ENCODE measurements at places on chromosomes 7 and 10.
A peak's percentile ranks its signal among the peaks of the same experiment; 100 is the strongest.

GRCh38 chr7:157488281-157488680 is 151.5 kb downstream of the DNAJB6 start:
- DNase-seq: no peak

GRCh38 chr10:118926072-118926417 is 103.5 kb upstream of the NANOS1 start:
- no peak for DNase-seq

DNA sequence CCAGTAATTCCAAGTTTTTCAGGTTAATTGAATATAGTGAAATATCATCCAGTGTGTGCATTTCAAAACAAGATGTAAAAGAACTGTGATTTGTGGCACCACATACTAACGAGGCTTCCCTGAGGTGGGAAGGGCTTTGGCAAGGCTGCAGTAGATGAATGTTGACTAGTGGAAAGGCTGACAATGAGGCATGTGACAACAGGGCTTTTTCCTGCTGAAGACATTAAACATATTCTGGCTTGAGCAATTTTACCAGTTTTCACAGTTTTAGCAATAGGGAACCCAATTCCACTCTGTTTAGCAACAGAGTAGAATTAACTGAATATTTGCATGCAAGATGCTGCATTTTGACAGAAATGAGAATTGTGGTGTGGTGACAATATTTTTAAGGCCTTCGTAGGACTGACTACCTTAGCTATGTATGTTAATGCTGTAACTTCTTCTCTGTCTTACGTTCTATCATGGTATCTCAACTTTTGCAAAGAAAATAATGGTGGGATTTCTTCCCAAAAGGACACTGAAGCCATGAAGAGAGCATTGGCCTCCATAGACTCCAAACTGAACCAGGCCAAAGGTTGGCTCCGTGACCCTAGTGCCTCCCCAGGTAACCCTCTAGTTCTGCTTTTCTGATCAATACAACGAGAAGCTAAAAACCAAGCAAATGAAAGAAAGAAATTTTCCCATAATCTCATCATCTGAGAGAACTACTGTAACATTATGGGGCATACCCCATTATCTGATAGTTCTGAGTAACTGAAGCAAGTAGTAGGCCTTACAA is 68.5 kb downstream of the AP3M1 start:
- no peak for DNase-seq

- DNase-seq: no peak
Observed at GRCh38 chr7:156492170-156492569, 148.4 kb upstream of the RNF32 start.

- no peak for DNase-seq
Observed at GRCh38 chr10:80344912-80345311, 11.6 kb downstream of the DYDC1 start.

- DNase-seq: no peak
Observed at GRCh38 chr7:48634116-48634632, 290.2 kb upstream of the CDC14C start.

GRCh38 chr7:4800926-4801838 is 25.8 kb downstream of the AP5Z1 start:
- DNase-seq: no peak

- peak; percentile 9 for DNase-seq
Observed at GRCh38 chr10:129888784-129889616, 75.1 kb downstream of the EBF3 start.

- no peak for DNase-seq
Observed at GRCh38 chr10:43128958-43129706, 9.1 kb upstream of the CSGALNACT2 start.

GRCh38 chr10:35225204-35225603 is 98.6 kb downstream of the CREM start:
- DNase-seq: peak; percentile 42

GRCh38 chr10:132689721-132690360 is 96.1 kb downstream of the NKX6-2 start:
- DNase-seq: no peak

DNA sequence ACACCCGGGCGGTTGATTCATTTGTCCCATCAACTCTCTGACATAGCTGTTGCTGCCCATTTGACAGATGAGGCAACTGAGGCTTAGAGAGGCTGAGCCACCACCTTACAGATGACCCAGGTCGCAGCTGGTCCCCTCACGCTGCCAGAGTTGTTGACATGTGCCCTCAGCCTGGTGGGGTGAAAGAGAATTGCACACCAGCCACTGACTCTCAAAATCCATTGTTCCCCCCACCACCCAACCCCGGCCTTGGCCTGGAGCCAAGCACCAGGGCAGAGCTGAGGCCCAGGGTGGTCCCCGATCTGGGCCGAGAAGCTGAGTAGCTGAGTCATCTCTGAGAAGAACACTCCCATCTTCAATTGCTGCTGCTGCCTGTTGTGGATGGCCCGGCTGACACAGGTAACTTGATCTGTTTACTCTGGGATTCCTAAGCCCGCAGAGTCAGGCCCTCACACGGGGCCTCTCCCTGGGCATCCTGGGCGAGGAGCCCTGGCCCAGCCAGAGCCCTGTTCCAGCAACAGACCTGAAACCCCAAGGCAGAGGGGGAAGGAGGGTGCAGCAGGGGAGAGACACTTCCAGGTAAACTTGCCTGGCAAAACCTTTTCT is 27.5 kb downstream of the PVRIG start:
- no peak for DNase-seq

DNA sequence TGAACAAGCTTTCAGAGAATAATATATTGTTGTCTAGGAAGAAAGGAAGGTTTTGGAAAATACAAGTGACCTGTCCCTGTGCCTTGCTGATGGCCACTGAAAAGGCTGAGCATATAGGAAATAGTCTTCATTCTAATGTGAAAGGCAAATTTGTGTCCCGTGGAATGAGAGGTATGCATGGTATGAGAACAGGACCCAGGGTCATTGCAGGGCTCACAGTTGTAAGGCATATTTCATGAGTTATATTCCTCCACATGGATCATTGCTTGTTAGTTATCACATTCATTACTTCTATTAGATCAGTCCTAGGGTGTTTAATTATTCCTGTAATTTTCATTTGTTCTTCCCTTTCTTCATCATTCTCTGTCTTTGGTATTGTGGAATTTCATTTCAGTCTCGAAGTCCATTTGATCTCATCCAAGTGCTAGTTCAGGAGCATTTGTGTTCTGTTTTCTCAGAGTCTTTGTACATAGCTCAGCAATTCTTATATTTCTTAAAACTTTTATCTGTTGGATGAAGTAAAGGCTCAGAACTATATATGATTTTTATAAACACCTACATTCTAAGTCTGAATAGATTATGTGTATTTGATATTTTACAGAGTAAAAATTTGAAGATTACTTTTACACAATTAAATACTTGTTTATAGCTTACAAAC is 39.4 kb upstream of the ARHGAP21 start:
- DNase-seq: no peak

GRCh38 chr10:14381475-14381874 is 50.8 kb upstream of the FRMD4A start:
- DNase-seq: no peak

- DNase-seq: no peak
Observed at GRCh38 chr7:69411466-69411865, 186.8 kb upstream of the AUTS2 start.

GRCh38 chr7:132520591-132521280 is 55.5 kb downstream of the PLXNA4 start:
- no peak for DNase-seq

DNA sequence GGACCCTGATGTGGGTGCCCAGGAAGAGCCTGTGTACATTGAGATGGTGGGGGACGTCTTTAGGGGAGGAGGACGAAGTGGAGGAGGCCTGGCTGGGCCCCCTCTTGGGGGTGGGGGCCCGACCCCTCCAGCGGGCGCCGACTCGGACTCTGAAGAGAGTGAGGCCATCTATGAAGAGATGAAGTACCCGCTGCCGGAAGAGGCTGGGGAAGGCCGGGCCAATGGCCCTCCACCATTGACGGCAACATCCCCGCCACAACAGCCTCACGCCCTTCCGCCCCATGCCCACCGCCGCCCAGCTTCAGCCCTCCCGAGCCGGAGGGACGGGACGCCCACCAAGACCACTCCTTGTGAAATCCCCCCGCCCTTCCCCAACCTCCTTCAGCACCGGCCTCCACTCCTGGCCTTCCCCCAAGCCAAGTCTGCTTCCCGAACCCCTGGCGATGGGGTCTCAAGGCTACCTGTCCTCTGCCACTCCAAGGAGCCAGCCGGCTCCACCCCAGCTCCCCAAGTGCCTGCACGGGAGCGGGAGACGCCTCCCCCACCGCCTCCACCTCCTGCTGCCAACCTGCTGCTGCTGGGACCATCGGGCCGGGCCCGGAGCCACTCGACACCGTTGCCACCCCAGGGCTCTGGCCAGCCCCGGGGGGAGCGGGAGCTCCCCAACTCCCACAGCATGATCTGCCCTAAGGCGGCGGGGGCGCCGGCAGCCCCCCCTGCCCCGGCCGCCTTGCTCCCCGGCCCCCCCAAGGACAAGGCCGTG is 4.8 kb downstream of the NYAP1 start:
- DNase-seq: no peak

DNA sequence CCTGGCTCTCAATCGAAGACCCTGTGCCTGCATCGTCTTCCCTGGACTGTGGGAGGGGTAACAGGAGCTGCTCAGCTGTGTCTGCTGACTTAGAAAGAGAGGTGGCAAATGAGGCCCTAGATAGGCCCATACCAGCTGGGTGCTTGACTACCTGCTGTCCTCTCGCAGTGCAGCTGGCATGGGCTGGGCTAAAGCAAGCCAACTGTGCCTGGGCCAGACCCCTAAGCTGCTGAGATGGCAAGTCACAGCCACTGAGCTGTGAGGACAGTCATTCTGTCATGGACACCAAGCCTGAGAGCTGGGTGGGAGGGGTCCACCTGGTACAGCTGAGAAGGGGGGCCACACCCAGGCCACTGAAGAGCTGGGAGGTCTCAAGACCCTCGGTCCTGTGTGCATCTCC is 45.8 kb upstream of the AQP1 start:
- DNase-seq: no peak

DNA sequence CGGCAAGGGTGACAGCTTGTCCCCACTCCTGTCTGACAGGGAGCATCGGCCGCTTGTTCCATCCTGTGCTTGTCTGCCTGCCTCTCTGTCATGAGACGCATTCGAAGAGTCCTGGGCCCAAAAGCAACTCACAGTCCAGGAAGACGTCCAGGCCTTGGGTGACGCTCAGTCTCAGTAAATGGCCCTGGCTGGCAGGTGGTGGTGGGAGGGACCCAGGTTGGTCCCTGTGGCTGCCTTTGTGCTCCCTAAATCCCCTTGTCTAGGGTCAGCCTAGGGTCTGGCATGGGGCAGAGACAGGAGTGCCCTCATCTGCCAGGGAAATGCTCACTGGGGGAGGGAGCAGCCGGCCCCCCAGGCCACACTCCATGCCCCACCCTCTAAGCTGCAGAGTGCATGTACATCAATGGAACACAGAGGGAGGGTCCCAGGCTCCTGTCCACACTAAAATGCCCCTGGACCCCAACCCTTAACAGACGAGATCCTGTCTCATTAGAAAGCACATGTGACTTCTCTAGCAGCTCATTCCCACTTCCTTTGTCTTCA is 295.2 kb upstream of the ZNF32 start:
- no peak for DNase-seq

DNA sequence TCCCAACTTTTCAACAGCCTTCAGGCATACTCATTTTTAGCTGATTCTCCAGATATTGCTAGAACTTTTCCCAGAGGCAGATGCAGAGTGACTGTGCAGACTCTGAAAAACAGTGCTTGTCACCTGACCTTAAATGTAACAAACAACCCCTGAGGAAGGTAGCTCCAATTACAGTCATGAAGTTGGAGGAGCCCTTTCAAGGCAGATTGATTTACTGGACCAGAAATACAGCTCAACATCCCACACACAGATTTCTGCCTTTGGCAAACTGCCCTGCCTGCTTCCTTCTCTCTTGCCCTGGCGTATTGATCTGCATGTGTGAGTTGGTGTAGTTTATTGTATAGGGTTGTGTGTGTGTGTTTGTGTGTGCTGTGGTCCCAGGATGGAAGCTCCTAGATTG is 38.5 kb downstream of the PYROXD2 start:
- no peak for DNase-seq

- no peak for DNase-seq
Observed at GRCh38 chr7:98802088-98802780, 67.6 kb downstream of the TMEM130 start.

DNA sequence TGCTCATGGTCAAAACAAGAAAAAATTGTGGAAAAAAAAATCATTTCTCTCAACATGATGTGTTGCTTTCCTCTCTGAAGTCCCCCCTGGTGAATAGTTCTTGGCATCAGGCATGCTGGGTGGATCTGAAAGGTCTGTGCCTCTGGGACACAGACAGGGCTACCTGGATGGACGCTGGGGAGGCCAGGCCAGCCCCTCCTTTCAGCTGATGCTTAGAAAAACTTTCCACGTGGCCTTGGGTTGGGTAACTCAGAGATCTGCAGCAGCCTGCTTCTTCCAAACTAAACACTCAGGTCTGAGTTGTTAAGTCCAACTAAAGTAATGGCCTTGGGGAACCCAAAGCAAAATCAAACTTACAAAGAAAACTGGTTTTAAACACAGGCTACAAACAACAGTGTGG is 113.0 kb downstream of the CCDC3 start:
- DNase-seq: no peak

DNA sequence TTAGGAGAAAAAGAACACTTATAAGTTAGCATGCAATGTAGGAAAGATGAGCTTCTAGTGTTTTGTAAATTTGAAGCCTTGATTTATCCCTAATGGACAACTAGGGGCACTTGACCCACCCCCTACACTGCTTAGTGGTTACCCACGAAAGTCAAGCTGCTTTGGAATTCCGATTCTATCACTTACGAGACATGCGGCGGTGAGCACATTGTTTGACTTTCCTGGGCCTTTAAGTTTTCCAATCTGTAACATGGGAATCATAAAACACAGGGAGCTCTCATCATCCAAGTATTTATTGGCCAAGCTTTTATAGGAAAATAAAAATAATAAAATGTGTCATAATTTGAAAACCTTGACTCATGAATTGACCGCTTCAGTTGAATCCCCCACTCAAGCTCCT is 78.7 kb upstream of the PDK4 start:
- no peak for DNase-seq

DNA sequence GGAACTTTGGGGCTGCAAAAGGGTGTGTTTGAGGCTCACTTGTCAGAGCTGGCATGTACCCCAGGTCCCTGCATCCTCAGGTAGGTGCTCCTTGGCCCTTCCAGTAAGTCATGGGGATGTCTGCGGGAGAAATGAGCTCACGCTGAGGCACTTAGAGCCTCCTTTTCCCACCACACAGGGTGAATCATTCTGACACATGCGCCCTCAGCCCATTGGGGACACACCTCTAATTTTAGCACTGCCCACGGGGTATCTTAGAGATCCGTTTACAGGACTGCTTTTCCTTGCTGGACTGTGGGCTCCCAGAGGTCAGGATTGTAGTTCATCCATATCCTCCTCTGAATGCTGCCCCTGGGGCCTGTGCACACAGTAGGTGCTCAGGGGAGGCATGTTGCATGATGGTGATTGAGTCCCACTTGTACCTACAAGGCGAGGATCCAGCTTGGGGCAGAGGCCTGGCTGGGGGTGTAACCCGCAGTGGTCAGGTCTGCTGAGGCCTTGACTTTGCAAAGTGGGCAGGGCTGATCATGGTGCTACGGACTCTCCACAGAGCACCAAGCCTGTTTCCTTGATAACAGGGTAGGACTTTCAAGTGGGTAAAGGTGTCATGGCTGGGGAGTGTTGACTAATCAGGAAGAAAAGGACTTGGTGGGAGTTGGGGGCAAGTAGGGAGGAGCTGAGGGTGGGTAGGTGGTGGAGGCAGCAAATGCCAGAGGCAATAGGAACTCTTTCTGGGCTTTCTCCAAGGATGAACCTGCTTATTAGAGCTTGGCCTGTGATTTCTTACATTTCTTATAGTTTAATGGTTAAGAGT is 5.8 kb downstream of the TSPAN15 start:
- no peak for DNase-seq

- no peak for DNase-seq
Observed at GRCh38 chr7:12458520-12459131, 55.0 kb upstream of the VWDE start.

- DNase-seq: no peak
Observed at GRCh38 chr10:59626523-59626869, 83.2 kb downstream of the SLC16A9 start.
